ENCODE measurements at places on chromosomes 7 and 10.

- no peak for DNase-seq
These were observed 24.9 kb upstream of the AMPH start for GRCh38 chr7:38655833-38656774.

- DNase-seq = no peak
These were observed 493.9 kb downstream of the PLXNA4 start for GRCh38 chr7:132082394-132082793.

- DNase-seq = no peak
These were observed 93.6 kb upstream of the PPIF start for GRCh38 chr10:79253704-79254103.

GRCh38 chr7:25858525-25859411 is 293.2 kb upstream of the NFE2L3 start:
- DNase-seq = no peak

DNA sequence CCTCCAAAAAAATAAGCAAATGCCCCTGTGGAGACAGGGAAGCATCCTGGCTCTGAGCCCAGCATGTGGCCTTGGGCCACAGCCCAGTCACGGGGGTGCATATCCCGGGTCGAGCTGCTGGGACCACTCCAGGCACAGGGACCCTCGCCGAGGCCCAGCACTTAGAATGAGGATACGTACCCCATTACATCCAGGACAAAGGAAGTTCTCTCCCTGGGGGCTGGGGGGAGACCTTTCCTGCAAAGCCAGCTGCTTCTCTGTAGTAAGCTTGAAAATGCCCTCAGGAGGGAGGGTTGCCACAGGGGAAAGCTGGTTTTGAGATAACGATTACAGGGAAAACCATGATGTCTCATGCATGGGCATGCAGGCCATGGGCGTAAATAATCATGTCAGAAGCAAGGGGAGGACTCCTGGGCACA is 75.5 kb downstream of the HIPK2 start:
- DNase-seq = no peak

GRCh38 chr7:22442882-22443369 is 57.1 kb downstream of the STEAP1B start:
- no peak for DNase-seq
